Activated T-helper 2 cell treated with anti-CD3 and anti-CD28 coated beads, Interferon-gamma antibody, Interleukin-2, Interleukin-4, amounts not matched to agents 10 μg/mL and 5 μg/mL and 100 μg/mL, durations not matched to agents 14 hours and 24 hours and 36 hours (primary cell): ENCODE measurements at places on chromosomes 11 and 22. TPM values are rescaled to one million over a fixed set of nuclear protein-coding genes. Genes with fewer than 3 reads are reported as not detected.

Gene GUCD1
- total RNA-seq = 115 and 128 TPM in 2 replicates

Gene OR56A1
- total RNA-seq = not detected in 2 replicates

Gene CHST1
- total RNA-seq = 0.34 and 0.51 TPM in 2 replicates

Gene GLYATL1B
- not detected in 2 replicates for total RNA-seq

Gene BEST1
- total RNA-seq = 0.09 TPM in 1 of 2 replicates, not detected in the other

Gene TP53AIP1
- not detected in 2 replicates for total RNA-seq

Gene ART1
- not detected in 2 replicates for total RNA-seq

Gene FAM111B
- 57.6 and 59.4 TPM in 2 replicates for total RNA-seq

Gene NXPE4
- total RNA-seq = not detected in 2 replicates

Gene XNDC1N
- 14.7 and 15.1 TPM in 2 replicates for total RNA-seq

Gene IGSF22
- 0.05 and 0.16 TPM in 2 replicates for total RNA-seq

Gene CCDC15
- 3.6 and 3.7 TPM in 2 replicates for total RNA-seq

Gene TRIM29
- total RNA-seq = not detected in 2 replicates

Gene CDC42BPG
- 0.07 and 0.32 TPM in 2 replicates for total RNA-seq

Gene OR5AS1
- not detected in 2 replicates for total RNA-seq

Gene APBB1
- 31.0 and 33.0 TPM in 2 replicates for total RNA-seq

Gene PYGM
- 1.9 and 2.0 TPM in 2 replicates for total RNA-seq

Gene RNF26
- 29.9 and 32.6 TPM in 2 replicates for total RNA-seq

Gene SLC22A9
- total RNA-seq = not detected in 2 replicates

Gene KCNQ1OT1
- total RNA-seq = 0.68 and 0.74 TPM in 2 replicates

Gene UBE2L3
- total RNA-seq = 63.5 and 65.5 TPM in 2 replicates

Gene UBASH3B
- total RNA-seq = 19.3 and 20.1 TPM in 2 replicates

Gene OR51I1
- total RNA-seq = not detected in 2 replicates

Gene PHETA2
- total RNA-seq = 5.6 and 5.7 TPM in 2 replicates

Gene CYB5R3
- total RNA-seq = 87.3 and 88.6 TPM in 2 replicates

Gene C11orf42
- total RNA-seq = not detected in 2 replicates

Gene C22orf23
- not detected in 2 replicates for total RNA-seq

Gene MRPL40
- 32.2 and 34.8 TPM in 2 replicates for total RNA-seq

Gene NUDT8
- 22.2 and 27.9 TPM in 2 replicates for total RNA-seq

Gene UPK3A
- not detected in 2 replicates for total RNA-seq

Gene DERL3
- total RNA-seq = 10.3 TPM in 2 replicates

Gene CD3G
- 134 and 139 TPM in 2 replicates for total RNA-seq

Gene GGT5
- 0.05 TPM in 1 of 2 replicates, not detected in the other for total RNA-seq

Gene PRPF19
- total RNA-seq = 170 and 182 TPM in 2 replicates

Gene KCTD17
- 70.4 and 81.9 TPM in 2 replicates for total RNA-seq

Gene SLC17A6
- total RNA-seq = not detected in 2 replicates

Gene HPX
- total RNA-seq = 0.46 and 0.50 TPM in 2 replicates

Gene OR5A1
- not detected in 2 replicates for total RNA-seq

Gene PACS1
- 75.6 and 83.7 TPM in 2 replicates for total RNA-seq

Gene TPBGL
- total RNA-seq = 0.25 and 0.32 TPM in 2 replicates

Gene TMPRSS4
- total RNA-seq = not detected in 2 replicates

Gene TRIM48
- total RNA-seq = not detected in 2 replicates

Gene PLEKHA7
- 50.2 and 51.3 TPM in 2 replicates for total RNA-seq

Gene MUC2
- not detected in 2 replicates for total RNA-seq

Gene ZP1
- total RNA-seq = not detected in 2 replicates

Gene MRGPRX3
- total RNA-seq = not detected in 2 replicates

Gene TEX54
- total RNA-seq = 1.2 TPM in 1 of 2 replicates, not detected in the other

Gene MMP12
- total RNA-seq = not detected in 2 replicates

Gene KCNJ1
- total RNA-seq = not detected in 2 replicates

Gene ESAM
- 0.18 and 0.23 TPM in 2 replicates for total RNA-seq

Gene TCN1
- total RNA-seq = 0.25 TPM in 1 of 2 replicates, not detected in the other

Gene ADORA2A
- 20.2 and 23.8 TPM in 2 replicates for total RNA-seq

Gene TP53I11
- 4.6 and 5.0 TPM in 2 replicates for total RNA-seq

Gene CALCA
- total RNA-seq = not detected in 2 replicates

Gene LDHAL6A
- not detected in 2 replicates for total RNA-seq

Gene CARNS1
- total RNA-seq = 0.51 and 0.68 TPM in 2 replicates

Gene IL18
- total RNA-seq = 1.5 and 1.7 TPM in 2 replicates
